ENCODE measurements at places on chromosomes 1 and 21.

- H3K36me3 ChIP-seq: peaks cover 9% of the 10 kb centered on the region
- no peaks in the 10 kb centered on the region for H3K4me1 ChIP-seq
- DNase-seq: no peak
- no peaks in the 10 kb centered on the region for H3K27me3 ChIP-seq
- H3K4me3 ChIP-seq: no peak overlapping the region
These were observed 16.8 kb downstream of the MAST2 start for GRCh38 chr1:45820173-45820572.

DNA sequence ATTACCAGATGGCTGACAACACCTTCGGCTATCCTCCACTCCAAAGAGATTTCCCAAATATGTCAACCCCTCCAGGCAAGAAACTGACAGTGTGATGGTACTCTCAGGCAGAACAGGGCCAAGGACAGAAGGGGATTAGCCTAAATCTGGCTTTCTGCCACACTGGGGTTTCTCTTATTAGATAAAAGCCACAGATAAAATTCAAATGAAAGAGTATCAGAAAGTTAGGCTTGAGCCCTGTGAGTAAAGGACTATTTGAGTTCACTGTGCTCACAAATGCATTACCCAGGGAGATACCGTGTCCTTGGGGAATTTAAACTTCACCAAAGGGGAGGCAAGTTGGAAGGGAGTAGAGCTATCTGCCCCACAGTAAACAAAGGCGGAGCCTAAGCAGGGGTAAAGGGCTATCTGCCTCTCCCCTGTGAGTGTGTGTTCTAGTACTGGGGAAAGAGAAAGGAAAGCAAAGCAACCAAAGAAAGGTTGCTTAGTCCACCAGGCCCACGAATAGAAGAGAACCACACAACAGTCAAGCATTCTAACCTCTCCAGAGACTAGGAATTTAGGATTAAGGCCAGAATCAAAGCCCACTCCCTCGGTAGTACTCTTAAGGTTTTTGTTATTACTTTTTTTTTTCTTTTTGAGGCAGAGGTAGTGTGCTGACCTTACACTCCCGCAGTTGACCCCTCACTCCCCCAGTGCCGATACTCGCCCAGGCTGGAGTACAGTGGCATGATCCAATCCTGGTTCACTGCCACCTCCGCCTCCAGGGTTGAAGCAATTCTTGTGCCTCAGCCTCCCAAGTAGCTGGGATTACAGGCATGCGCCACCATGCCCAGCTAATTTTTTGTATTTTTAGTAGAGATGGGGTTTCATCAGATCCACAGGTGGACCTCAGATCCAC, 12.7 kb downstream of the TPM3 start:
- no peaks in the 10 kb centered on the region for H3K27me3 ChIP-seq
- H3K4me3 ChIP-seq: peak overlapping the region; percentile 97
- peaks cover 52% of the 10 kb centered on the region for H3K36me3 ChIP-seq

- no peak overlapping the region for H3K27ac ChIP-seq
- no peaks in the 10 kb centered on the region for H3K36me3 ChIP-seq
- H3K4me1 ChIP-seq: no peaks in the 10 kb centered on the region
- no peak overlapping the region for H3K4me3 ChIP-seq
These were observed 1226.1 kb downstream of the NCAM2 start for GRCh38 chr21:22224261-22224660.

- H3K27ac ChIP-seq: no peak overlapping the region
- DNase-seq: no peak
- no peaks in the 10 kb centered on the region for H3K27me3 ChIP-seq
- no peak overlapping the region for H3K4me3 ChIP-seq
- H3K36me3 ChIP-seq: no peaks in the 10 kb centered on the region
These were observed 136.9 kb downstream of the SYT14 start for GRCh38 chr1:210074904-210075303.

GRCh38 chr1:168223681-168224540, 1.9 kb upstream of the SFT2D2 start:
- H3K4me3 ChIP-seq: no peak overlapping the region
- H3K27ac ChIP-seq: no peak overlapping the region

GRCh38 chr1:201554190-201554600, 15.3 kb downstream of the NAV1 start:
- H3K27ac ChIP-seq: no peak overlapping the region
- H3K36me3 ChIP-seq: no peaks in the 10 kb centered on the region
- H3K4me1 ChIP-seq: no peaks in the 10 kb centered on the region
- H3K27me3 ChIP-seq: no peaks in the 10 kb centered on the region
